WERI-Rb-1 (cell line): ENCODE measurements at places on chromosomes 5 and 9.

DNA sequence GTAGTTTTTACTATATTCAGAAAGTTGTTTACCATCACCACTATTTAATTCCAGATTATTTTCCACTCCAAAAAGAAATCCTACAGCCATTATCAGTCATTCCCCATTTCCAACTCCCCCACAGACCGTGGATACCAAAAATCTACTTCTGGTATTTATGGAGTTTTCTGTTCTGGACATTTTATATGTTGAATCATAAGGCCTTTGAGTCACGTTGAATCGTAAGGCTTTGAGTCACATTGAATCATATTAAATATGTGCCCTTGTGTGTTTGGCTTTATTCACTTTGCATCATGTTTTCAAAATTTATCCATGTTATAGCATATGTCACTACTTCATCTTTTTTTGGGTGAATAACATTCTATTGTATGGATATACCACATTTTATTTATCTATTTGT lies 454.1 kb upstream of the NUDT12 start:
- DNase-seq: no peak

DNA sequence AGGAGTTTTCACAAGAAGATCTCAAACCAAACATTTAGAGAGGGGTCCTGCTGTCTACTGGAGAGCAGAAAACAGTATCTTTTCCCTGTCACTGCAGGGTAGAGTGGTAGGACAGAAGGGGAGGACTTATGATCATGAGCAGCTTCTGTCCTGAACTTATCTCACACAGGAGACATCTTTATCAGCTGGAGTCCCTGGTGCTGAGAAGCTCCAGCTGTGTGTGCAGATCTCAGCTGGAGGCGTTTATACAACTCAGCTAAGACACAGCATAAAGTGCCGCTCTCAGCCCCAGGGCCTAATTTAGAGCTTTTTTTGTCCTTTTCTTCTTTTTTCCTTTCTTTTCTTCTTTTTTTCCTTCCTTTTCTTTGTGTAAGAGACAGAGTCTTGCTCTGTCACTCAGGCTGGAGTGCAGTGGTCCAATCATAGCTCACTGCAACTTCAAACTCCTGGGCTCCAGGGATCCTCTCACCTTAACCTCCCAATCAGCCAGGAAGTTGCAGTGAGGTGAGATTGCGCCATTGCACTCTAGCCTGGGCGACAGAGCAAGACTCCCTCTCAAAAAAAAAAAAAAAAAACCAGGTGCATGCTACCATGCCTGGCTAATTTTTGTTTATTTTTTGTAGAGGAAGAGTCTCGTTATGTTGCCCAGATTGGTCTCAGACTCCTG lies 31.9 kb downstream of the CCDC125 start:
- DNase-seq: no peak

DNA sequence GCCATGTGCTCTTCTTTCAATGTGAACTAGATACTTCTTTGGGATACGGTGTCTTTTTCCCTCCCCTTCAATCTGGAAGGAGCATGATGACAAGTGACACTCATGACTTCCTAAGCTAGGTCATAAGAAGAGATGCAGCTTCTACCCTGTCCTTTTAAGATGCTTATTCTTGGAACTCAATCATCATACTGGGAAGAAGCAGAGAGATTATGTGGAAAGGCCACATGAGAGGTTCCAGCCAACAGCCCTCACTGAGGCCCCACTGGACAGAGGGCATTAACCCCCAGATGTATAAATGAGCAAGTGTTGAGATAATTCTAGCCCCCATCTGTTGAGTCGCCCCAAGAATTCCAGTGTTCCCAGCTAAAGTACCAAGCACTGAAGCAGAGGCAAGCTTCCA lies 29.3 kb upstream of the HTR4 start:
- DNase-seq: no peak

GRCh38 chr9:89872426-89872912 lies 267.7 kb downstream of the GADD45G start:
- peak; percentile 1 for DNase-seq

GRCh38 chr9:129713402-129713679 lies 39.5 kb downstream of the PTGES start:
- DNase-seq: no peak
